Esophagus squamous epithelium (tissue), 5 donors: ENCODE measurements at places on chromosomes 5 and 9.

DNA sequence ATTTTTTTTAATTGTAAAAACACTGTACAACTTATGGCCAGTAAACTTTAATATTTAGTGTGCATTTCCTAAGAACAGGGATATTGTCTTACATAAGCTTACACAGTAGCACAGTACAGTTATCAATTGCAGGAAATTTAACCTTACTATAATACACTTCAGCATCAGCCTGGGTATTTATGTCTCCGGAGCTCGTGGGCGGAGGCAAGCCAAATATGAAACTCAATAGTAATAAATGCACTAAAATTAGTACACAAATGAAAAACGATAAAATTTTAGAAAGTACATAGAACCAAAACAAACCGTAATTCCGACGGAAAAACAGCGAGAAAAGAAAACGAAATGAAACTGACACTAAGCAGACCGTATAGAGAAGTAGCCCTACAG is 91.2 kb downstream of the ANXA2R start:
- DNase-seq = no peak

- no peak for DNase-seq
Observed at GRCh38 chr5:178241231-178241663, 8.6 kb upstream of the PHYKPL start.

DNA sequence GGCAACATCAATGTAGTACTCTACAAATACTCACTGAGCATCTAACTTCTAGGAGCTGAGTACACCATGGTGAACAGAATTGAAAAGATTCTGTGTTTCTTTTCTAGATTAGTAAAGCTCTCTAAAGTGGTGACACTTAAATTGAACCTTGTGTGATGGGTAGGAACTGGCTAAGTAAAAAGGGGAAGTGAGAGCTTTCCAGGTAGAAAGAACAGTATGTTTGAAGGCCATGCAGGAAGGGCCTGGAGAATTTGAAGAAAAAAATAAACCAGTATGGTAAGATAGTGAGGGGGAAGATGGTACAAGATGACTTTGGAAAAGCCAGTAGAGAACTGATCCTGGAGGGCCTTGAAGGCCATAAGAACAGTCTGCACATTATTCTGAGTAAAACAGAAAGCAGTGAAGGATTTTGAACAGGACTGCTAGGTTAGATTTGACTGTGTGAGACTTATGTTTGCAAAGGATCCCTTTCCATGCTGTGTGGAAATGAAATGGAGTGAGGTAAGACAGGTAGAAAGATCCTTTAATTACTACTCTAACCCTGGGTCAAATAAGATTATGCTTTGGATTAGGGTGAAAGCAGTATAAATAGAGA is 46.7 kb upstream of the UBQLN1 start:
- DNase-seq = no peak

- DNase-seq = no peak
Observed at GRCh38 chr9:83266331-83266665, 203.4 kb upstream of the RASEF start.

DNA sequence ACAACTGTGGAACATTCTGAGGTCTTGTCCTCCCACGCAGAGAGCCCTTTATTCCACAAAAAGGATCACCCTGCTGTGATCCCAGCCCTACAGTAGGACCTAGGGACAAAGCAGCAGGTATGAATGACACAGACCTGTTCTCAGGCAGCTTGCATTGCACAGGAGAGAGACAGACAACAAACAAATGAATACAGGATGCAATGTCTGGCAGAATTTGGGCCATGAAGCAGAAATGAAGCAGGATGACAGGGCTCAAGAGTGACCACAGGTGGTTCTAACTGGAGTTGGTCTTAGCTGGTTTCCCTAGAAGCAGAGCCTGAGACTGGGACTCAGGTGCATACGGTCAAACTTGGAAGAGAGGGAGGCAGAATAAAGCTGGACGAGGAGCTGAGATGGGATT is 388.8 kb downstream of the CDK5RAP2 start:
- no peak for DNase-seq

- no peak for DNase-seq
Observed at GRCh38 chr9:14221119-14221518, 92.8 kb downstream of the NFIB start.

GRCh38 chr9:120071760-120072159 is 508.2 kb downstream of the CDK5RAP2 start:
- no peak for DNase-seq

- DNase-seq = no peak
Observed at GRCh38 chr9:34771007-34771406, 61.1 kb upstream of the CCL21 start.

DNA sequence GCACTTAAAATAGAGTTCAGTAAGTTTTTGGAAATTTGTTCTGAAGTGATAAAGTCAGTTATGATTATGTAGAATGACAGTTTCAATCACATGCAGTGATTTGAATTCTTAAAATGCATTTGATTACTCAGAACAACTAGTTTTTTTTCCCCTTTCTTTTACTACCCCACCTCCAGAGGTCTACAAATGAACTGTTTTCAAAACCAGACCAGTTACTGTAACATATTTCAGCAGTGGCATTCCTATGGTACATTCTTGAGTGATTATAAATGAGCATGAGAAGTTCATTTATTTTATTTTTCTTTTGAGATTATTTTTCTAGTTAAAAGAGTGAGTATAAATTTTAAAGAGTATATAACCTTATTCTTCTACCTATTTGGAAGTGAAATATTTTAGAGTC is 71.6 kb downstream of the NNT start:
- DNase-seq = no peak

DNA sequence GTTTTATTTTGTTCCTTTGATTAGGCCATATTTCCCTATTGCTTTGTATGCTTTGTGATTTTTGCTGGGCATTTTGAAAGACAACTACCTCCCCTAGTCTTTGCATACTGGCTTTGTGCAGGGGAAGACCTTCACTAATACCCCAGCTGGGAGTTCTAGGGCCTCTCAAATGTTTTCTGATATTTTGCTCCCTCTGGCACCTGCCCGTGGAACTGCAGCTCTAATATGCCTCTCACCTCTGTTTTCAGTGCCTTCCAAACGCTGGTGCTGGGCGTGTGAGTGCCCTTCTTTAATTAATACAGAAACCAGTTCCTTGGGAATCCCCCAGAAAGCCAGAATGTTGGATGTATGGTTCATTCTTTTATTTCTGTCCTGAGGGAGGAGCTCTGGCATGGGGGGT is 204.5 kb downstream of the COMMD10 start:
- no peak for DNase-seq
